ENCODE measurements at places on chromosomes 13 and 19.

DNA sequence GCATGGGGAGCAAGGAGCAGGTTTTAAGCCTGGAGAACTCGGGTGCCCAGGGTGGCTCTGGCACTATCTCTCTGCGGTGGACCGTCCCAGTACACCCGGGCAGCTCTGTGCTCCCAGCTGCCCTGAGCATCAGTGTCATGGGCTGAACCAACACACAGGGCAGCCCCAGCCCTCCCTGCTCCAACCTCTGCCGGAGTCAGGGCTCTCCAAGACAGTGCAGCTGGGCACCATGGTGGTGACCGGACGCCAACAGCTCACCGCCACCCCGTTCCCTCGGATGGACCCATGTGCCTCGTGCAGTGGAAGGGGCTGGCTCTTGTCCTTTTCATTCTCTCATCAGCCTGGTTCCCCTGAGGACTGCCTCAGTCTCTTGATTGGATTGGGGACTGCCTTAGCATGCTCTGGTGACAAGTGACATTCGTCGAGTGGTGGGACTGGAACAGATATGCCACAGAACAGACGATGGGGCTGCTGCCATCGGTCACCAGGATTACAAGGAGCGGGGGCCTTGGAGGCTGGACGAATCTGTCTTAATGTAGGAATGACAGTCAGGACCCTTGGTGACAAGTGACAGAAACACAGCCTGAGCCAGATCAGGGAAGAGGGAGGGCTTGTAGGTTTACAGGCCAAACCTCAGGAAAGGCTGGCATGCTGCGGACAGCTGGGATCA, 25.7 kb upstream of the VSTM2B start:
- no peak for DNase-seq

GRCh38 chr13:22064854-22065620, 394.2 kb downstream of the FGF9 start:
- DNase-seq, result no peak

GRCh38 chr19:43290568-43291359, 21.4 kb upstream of the PSG9 start:
- DNase-seq, result no peak

- DNase-seq, result no peak
These were observed 929.8 kb upstream of the SLITRK1 start for GRCh38 chr13:84812078-84812477.

GRCh38 chr13:78660495-78660857, 1.5 kb upstream of the OBI1 start:
- DNase-seq, result no peak

- no peak for DNase-seq
These were observed 108.9 kb downstream of the ZAR1L start for GRCh38 chr13:32206097-32206740.

All from smooth muscle cell of the brain vasculature (primary cell).